ENCODE measurements at places on chromosomes 2 and 18.

DNA sequence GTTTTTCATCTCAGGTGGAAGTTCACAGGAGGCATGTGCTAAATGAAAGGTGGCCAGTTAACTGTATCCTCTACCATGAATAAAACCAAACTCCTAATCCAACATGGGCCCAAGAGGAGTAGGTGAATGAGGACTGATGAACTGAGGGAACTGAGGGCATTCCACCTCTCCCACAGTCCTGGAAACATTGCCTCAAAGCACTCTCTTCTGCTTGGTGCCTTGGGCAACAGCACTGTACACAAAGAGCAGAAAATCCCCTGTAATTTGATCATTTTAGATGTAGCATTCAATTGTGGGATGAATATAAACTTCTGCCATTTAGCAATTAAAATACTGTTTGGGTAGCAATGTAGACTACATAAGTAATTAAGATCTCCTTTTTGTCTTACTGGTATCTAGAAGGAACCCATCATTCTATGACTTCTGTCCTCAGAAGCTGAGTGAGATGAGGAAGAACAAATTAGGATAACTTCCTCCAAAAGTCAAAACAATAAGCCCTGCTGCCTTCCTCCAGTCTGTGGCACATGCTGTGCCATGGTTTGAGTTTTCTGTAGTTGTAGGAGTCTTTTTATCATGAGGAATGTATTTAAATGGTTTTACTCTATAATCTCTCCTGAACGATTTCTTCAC, 86.7 kb upstream of the ZEB2 start:
- DNase-seq, result no peak

DNA sequence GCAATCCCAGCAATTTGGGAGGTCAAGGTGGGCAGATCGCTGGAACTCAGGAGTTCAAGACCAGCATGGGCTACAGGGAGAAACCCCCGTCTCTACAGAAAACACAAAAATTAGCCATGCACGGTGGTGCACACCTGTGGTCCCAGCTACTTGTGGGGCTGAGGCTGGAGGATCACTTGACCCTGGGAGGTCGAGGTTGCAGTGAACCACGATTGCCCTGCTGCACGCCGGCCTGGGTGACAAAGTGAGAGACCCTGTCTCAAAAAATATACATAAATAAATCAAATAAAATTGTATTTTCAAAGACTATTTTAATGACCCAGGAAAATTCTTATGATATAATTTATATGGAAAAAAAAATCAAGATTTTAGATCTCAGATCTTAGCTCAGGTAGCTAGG, 191.5 kb downstream of the ZFP36L2 start:
- DNase-seq, result no peak

DNA sequence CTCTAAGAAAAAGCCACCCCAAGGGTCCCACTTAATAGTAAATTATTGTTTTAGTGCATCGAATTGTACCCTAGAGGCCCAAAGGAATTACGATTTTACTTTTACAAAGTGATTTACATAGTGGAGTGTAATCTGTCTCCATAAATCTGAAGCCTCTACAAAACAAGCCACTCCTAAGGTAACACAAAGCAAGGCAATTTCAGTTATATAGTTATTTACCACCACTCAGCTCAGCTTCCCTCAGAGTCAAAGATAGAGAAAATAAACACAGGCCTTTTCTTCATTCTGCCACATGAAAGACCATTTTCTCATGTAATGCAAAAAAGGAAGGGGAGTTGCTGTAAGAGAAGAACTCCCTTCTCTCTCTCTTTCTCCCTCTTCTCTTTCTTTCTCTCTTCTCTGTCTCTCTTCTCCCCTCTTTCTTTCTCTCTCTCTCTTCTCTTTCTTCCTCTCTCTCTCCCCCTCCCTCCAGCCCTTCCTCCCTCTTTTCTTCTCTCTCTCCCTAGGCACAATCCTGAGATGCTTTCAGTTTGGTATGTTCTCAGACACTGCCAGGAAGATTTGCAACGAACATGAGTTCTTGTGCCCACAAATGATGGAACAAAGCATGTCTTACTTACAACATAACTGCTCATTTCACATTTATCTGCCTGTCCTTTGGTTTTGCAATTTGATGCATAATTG, 264.5 kb downstream of the BCL2 start:
- no peak for DNase-seq

DNA sequence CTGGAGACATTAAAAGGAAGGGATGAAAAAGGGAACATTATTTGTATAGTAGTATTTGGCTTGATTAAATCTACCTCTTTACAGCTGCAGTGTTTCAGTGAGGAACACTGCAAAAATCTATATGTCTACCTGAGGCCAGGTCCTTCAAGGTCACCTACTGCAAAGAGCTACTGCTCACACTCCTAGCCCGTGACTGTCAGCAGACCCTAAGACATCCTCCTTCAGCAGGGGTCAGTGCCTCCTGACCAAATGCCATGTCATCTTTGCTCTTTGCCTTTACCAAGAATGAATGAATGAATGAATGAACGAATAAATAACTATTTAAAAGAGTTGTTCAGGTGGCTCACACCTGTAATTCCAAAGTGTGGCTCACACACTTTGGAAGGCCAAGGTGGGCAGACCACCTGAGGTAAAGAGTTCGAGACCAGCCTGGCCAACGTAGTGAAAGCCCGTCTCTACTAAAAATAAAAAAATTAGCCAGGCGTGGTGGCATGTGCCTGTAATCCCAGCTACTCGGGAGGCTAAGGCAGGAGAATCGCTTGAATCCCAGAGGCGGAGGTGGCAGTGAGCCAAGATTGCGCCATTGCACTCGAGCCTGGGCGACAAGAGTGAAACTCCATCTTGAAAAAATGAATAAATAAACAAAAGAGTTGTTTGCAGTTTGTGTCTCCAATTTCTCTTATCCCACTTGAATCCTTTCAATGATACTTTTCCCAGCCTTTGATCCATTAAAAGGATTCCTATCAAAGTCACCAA, 84.3 kb upstream of the GRB14 start:
- no peak for DNase-seq

DNA sequence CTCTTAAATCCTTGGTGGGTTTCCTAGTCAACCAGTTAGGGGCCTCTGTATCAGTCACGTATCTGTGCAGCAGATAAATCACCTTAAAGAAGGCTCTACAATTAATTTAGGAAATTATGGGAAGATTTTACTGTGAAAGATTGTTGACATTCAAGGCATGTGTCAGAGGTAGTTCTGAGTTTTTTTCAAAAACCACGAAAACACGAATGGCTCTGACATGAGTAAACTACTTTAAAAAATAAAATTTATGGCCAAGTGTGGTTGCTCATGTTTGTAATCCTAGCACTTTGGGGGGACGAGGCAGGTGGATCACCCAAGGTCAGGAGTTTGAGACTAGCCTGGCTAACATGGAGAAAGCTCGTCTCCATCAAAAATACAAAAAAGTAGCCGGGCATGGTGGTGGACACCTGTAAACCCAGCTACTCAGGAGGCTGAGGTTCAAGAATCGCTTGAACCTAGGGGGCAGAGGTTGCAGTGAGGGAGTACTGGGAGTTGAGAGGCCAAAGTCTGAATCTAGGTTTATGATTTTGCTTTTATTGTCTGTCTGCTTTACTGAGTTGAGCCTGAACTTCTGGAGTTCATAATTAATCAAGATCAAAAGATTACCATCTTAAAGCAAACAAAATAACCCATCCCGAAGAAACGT, 77.1 kb downstream of the SPRED2 start:
- no peak for DNase-seq

DNA sequence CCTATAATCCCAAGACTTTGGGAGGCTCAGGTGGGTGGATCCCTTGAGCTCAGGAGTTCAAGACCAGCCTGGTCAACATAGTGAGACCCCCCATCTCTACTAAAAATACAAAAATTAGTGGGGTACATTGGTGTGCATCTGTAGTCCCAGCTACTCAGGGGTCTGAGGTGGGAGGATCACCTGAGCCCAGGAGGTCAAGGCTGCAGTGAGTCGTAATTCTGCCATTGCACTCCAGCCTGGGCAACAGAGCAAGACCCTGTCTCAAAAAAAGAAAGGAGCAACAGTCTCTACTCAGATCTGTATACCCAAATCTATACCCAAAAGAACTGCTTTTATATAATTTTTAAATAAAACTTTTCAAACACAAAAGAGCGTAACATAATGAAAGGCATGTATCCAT, 5.5 kb upstream of the HSBP1L1 start:
- DNase-seq, result no peak

DNA sequence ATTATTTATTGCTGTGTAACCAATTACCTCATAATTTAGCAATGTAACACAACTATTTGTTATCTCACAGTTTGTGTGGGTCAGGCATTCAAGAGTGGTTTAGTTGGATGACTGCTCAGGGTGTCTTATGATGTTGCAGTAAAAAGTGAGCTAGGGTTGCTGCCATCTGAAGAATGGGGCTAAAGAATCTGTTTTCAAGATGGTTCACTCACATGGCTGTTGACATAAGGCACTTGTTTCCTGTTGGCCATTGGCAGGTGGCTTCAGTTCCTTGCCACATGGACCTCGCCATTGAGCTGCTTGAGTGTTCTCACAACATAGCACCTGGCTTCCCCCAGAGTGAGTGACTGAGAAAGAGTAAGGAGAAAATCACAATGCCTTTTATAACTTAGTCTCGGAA, 123.2 kb downstream of the TMEM17 start:
- no peak for DNase-seq

GRCh38 chr2:107634172-107634571, 192.5 kb upstream of the RGPD4 start:
- no peak for DNase-seq

DNA sequence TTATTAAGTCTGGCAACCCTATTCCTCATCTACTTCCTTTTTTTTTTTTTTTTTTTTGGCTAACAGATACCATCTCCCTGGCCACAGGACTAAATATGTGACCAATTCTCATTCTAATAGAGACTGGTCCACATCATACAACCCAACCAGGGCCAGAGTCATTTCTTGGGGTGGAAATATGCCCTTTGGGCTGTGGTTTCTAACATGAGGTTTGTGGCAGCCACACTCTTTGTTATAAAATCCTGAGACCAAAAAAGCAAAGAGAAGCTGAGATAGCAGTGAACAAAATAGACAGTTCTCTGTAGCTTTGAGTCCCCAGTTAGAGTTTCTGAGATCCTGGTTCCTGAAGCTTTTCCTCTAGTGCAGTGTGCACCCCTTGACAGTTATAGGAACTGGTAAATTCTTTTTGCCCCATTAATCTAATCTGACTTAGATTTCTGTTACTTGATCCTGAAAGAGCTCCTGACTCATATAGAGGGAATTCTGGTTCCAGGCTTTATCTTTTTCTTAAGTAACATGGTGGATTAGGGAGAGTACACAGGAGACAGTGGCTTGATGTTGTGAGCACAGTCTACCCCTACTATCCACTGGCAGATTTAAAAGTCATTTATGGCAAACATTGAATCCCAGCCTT, 86.8 kb downstream of the MAIP1 start:
- no peak for DNase-seq

- no peak for DNase-seq
These were observed 313.2 kb upstream of the ETAA1 start for GRCh38 chr2:67083951-67084350.

- no peak for DNase-seq
These were observed 10.9 kb downstream of the NHEJ1 start for GRCh38 chr2:219149667-219150066.

- DNase-seq, result no peak
These were observed 51.0 kb downstream of the ANKRD44 start for GRCh38 chr2:197259470-197259999.

GRCh38 chr18:35835833-35836232, 136.6 kb upstream of the RMP24 start:
- no peak for DNase-seq

DNA sequence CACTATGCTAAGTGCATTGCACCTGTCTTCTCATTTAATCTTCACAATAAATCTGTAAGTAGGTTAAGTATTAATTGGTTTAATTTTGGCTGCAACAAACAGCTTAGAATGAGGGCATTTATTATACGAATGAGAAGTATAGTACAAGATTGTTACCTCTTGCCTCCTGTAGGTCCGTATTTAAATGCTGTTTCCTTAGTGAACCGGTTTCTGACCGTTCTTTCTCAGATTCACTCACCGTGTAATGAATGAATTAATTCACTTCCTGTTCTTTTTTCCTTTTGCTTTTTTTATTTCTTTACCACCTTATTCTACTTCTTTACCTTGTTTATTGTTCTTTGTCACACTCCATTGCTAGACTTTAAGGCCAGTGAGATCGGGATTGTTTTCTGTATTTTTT, 153.8 kb upstream of the RASGRP3 start:
- DNase-seq, result no peak

DNA sequence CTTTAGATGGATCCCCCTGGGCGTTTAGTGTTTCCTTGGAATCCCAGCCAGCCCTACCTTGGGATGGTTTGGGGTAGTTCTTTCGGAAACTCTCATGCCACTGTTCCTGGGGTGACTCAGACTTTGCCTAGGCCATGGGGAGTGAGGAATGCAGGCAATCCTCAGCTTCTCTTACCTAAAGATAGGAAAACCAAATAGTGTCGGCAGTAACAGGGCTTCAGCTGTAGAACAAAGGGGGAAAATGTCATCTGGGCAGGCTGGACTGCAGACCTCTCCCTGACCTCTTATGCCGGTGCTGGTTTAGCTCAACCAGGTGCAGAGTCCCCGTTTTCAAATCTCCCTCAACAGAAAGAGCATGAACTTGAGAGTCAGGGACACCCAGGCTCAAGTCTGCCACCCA, 252.1 kb downstream of the TSN start:
- no peak for DNase-seq

- no peak for DNase-seq
These were observed 121.2 kb downstream of the TXNL1 start for GRCh38 chr18:56517196-56517595.

DNA sequence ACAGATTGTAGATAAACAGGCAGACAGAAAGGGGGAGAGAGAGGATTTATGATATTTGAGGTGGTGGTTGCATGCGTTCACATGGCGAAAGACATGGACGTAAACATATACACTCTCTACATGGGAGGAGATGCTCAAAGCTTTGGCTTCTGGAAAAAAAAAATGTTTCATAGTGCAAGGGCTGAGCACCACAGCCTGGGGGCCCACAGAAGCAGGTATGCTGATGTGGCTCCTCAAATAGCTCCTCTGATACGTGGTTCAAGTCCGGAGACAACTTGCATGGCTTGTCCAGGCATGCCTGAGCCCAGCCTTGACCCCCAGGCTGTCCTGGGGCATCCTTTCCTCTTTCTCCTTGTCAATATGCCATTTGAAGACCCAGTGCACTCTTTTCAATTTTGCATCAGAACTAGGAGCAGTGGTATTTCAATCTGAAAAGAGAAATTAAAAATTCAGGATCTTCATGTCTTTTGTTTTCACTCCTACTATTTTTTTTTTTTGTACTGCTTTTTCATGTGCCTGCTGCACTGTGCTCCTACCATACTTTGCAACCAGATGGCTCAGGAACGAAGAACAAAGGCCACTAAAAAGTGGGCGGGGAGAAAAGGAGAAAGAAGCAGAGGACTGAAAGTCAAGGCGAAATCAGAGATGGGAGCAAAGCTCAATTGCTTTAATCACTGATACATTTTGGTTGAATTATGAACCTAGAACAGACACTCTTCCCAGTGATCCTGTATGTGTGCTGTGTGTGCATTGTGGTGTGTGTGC, 495.7 kb upstream of the TCF4 start:
- no peak for DNase-seq

DNA sequence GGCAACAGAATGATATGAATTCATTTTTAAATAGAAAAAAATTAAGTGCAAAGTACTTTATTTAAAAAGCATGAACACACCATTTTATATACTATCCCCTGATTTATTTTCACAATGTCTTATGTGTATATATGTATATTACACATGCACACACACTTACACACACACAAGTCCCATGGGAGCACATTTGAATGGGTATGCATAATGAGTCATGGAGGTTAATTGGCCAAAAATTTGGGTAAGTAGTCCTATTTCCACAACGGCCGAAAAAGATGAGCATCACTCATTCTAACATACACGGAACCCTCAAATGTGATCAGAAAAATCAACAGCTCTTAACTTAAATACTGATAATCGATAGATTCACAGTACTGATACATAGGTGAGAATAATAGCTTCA, 97.4 kb upstream of the NABP1 start:
- no peak for DNase-seq
